ENCODE measurements at places on chromosomes 5 and 9. TPM values are rescaled to one million over a fixed set of nuclear protein-coding genes. Genes with fewer than 3 reads are reported as not detected.

DNA sequence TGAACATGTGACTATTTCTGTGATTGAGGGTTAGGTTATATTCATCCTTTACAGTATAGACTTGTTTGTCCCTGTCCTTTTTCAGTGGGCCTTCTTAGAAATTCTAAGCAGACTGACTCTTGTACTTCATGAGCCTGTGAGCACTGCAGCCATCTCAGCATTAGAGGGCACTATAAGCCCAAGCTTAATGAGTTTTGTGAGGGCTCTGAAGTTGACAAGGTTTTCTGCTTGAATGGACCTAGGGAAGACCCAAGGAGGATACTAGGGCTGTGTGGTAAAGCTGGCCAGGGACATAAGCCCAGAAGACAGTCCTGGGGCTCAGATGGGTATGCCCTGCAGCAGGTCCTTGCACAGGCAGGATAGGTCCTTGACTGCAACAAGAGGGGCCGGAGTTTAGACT lies 126.5 kb downstream of the MRPS30 start:
- DNase-seq, result no peak

DNA sequence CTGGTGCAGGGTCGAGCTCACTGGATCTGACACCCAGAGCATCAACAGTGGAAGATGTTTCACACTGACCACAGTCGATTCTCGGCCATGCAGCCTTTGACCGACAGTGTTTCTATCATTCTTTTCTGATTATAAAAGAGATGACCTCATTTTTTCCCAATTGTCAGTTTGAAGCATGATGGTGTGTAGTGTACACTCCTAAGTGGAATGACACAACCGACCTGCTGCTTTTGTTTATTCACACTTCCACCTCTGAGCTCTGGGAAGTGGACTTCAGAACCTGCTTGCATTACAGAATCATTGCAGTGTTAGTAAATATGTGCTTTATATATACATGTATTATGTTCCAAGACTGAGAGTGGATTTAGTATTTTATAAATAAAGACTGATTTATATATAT lies 128.6 kb downstream of the IRX2 start:
- DNase-seq, result no peak

DNA sequence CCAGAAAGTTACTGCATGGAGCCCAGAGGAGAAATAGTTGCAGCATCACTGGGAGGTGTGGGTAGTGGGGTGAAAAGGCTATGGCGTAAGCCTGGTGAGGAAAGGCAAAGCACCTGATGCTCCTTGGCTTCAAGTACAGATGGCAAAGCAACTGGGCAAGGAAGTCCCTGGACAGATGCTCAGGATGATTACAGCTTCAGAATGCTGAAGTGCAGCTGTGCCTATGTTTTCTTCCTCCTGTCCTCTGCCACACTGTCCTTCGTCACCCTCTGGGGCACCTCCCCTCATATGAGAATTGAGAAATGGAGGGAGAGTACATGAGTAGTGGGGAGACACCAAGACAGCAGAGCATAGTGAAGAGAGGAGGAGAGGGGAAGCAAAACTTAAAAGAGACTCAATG lies 328.0 kb downstream of the PDE4D start:
- no peak for DNase-seq

DNA sequence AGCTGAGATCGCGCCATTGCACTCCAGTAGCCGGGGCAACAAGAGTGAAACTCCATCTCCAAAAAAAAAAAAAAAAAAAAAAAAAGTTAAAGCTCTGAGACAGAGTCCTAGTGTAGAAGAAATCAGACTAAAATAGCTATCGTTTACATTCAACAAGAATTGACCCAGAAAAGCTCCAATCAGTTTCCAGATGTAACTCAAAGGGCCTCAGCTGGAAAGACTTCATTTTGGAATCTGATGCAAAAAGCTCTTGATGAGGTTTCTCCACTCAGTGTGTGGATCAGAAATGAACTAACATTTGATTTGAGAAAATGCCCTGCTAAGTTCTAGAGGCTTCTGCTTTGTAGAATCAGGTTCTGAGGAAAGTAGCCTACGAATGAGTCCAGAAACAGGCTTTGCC lies 7.2 kb upstream of the C1QTNF2 start:
- DNase-seq, result no peak

- DNase-seq, result no peak
Measured at GRCh38 chr5:144088206-144089064, 82.0 kb downstream of the YIPF5 start.

DNA sequence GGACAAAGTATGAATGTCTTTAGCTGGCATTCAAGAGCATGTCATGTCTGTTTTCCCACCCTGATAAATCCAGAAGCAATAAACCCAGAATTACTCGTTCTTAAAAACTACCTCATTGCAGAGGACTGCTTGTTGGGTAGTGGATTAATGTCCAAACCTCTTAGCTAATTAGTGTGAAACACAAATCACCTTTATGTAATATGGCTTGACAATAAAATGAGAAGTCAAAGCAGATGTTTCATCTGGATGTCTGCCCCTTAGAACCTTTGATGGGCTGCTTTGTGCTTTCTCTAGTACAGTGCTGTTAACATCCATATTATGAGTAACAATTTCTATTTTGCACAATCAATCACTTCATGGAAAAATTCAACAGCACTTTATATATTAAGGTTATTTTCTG lies 149.1 kb upstream of the TUT7 start:
- DNase-seq, result no peak

DNA sequence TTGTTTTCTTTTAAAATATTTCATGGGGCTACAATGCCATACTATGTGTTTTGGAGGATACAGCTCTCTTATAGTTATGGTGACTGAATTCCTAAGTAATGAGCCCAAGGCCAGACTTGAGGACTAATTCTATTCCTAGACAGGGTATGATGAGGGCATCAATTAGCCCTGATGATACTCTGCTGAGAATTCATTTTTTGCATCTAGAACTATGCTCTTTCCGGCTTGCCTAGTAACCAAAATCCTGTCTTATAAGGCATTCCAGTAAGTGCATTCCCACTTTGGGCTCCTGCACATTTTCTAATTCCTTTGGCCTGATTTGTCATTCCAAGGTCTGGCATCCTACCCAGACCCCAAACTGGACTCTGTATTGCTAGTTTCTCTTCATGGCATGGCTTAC lies 62.4 kb downstream of the MAT2B start:
- no peak for DNase-seq

DNA sequence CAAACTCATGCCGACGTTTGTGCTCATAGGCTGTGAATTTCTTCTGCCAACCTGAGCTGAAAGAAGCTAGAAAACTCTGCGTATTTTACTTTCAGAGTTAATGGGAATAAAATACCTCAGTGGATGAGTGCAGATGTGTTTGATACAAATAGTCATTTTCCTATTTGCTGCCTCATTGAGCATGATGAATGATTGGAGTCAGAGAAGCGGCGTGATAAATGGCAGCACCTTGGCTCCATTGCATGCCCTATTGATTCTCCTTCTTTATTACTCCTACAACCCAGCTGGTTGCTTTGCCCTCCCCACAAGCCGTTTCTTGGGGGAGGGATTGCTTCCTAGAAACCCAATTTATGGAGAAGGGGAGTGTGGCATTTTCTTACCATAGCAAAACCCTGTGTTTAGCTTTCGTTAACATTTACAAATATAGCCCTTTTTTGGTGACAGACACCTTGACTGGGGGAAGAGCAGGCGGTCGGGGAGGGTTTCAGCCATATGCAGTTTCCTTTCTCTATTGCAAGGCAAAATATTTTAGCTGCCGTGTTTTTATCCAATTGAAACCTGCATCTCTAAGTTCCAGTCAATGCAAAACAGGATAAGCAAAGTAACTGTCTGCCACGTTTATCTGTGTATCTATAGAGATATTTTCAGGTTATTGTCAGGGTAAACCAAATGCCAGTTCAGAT lies 93.1 kb upstream of the TBCA start:
- no peak for DNase-seq

GRCh38 chr9:4490705-4491625 lies 697 bp downstream of the SLC1A1 start:
- no peak for DNase-seq

DNA sequence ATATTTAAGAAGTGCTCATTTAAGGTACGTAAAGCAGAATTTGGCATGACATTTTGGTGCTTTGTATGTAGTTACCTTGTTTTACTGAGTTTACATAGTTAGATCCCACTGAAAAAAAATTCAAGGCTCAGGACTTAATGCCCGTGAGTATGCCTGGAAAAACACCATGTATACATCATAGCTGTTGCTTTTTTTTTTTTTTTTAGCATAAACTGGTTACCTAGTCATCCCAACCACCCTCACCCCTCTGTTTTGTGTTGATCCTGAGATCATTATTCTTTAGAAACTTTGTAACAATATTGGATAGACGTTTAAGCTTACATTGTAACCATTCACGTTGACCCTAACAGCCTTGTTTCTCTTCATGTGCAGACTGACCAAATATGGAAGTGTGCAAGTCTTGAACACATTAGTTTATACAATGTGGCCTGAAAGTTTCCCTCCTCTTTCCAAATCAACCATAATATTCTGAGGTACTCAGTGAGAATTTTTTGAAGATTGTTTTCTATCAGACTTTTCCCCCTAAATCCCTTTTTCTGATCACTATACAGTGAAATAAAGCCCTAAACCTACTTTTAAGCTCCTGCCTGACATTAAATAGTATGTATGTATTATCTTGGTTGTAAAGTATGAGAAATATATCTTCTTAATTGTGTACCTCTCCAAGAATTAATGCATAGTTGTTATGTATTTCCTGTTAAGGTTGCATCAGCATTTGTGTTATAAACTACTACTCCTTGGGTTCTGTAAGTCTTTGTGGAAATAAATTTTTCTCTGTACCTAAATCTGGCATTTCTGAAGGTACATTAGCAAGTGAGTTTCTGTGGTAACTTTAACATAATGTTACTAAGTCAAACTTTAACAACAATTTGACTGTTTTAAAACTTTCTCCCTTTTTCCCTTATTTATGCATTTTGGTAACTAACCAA lies 4.4 kb downstream of the RABGAP1 start:
- DNase-seq, result no peak

DNA sequence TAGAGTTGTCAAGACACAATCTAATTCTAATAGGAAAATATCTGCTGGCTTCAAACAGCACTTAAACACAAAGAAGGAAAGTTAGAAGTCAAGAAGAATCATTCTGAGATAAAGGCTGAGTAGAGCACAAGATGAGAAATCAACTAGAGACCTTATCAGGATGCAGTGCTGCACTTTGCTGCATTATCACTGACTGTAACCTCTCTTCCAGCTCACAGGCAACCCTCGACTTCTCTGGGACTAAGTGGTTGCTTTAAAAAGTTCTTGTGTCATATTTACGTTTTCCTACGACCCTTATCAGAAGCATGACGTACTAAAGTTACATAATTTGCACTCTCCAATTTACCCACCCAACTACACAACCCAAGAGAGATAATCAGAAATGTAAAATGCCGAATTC lies 176.1 kb downstream of the MLLT3 start:
- DNase-seq, result no peak

Gene HAND1
- 2.7 TPM for total RNA-seq

Gene HSD17B3
- 3.2 TPM for total RNA-seq

Gene GCNT4
- 36.2 TPM for total RNA-seq

Gene ZNF367
- total RNA-seq, result 2.2 TPM
